ENCODE measurements at places on chromosomes 12 and 14. TPM values are rescaled to one million over a fixed set of nuclear protein-coding genes. Genes with fewer than 3 reads are reported as not detected.

- peak overlapping the region; percentile 71 for H3K27ac ChIP-seq
- no peaks in the 10 kb centered on the region for H3K4me1 ChIP-seq
- H3K4me3 ChIP-seq = no peak overlapping the region
- peaks cover 46% of the 10 kb centered on the region for H3K36me3 ChIP-seq
Observed at GRCh38 chr12:6233121-6233971, 33.1 kb downstream of the CD9 start.

GRCh38 chr14:106666341-106666740 is 1140.0 kb downstream of the TMEM121 start:
- no peak overlapping the region for H3K4me3 ChIP-seq
- H3K27ac ChIP-seq = no peak overlapping the region
- H3K27me3 ChIP-seq = no peaks in the 10 kb centered on the region
- no peaks in the 10 kb centered on the region for H3K4me1 ChIP-seq
- DNase-seq = no peak
- no peaks in the 10 kb centered on the region for H3K36me3 ChIP-seq

Gene TSHR
- total RNA-seq = not detected

DNA sequence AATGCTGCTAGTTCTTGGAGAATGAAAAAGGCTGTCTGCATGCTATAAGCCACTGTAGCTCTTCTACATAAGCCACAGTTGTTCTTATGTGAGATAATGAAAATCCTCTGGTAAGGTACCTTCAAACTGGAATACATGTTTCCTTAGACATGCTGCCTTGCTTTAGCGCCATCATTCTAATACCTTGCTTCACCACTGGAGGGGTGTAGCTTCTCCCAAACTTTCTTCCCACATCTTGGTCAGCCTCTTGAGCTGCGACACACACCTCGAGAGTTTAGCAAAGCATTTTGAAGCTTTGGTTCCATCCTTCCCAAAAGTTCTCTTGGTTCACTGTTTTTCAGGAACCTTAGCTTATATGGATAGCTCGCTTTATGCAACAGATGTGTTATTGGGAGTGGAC is 69.5 kb downstream of the NKX2-1 start:
- H3K36me3 ChIP-seq = no peaks in the 10 kb centered on the region
- H3K27ac ChIP-seq = no peak overlapping the region
- no peaks in the 10 kb centered on the region for H3K27me3 ChIP-seq
- no peak overlapping the region for H3K4me3 ChIP-seq
- H3K4me1 ChIP-seq = no peaks in the 10 kb centered on the region

Data from right atrium auricular region (tissue), 2 donors.